RKO (cell line): ENCODE measurements at places on chromosomes 7 and 10.

GRCh38 chr7:95690367-95690947 lies 81.9 kb upstream of the DYNC1I1 start:
- peak; percentile 74 for DNase-seq

DNA sequence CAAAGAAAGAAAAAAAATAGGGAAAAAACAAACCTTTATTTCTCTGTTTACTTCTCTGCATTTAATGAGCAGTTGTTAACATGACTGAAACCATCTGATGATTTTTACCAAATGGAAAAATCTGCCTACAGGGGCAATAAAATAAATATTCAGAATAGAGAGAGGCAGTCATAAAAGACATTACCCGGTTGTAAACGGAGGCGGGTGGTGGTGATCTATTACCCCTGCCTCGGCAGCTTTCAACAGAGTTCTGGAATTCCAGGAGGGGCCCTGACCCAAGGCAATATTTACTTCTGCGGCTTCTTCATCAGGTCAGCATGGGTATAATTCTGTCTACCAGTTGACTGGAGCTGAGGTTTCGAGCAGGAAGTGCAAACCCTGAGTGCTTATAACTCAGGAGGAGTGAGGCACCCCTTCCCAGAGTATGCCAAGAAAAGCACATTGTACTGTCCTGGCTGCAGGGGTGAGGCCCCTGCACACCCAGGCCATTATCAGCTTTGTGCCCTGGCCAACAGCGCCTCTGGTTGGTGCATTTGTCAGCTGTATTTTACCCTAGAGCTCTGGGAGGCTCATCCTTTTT lies 8.2 kb upstream of the CXCL12 start:
- no peak for DNase-seq

DNA sequence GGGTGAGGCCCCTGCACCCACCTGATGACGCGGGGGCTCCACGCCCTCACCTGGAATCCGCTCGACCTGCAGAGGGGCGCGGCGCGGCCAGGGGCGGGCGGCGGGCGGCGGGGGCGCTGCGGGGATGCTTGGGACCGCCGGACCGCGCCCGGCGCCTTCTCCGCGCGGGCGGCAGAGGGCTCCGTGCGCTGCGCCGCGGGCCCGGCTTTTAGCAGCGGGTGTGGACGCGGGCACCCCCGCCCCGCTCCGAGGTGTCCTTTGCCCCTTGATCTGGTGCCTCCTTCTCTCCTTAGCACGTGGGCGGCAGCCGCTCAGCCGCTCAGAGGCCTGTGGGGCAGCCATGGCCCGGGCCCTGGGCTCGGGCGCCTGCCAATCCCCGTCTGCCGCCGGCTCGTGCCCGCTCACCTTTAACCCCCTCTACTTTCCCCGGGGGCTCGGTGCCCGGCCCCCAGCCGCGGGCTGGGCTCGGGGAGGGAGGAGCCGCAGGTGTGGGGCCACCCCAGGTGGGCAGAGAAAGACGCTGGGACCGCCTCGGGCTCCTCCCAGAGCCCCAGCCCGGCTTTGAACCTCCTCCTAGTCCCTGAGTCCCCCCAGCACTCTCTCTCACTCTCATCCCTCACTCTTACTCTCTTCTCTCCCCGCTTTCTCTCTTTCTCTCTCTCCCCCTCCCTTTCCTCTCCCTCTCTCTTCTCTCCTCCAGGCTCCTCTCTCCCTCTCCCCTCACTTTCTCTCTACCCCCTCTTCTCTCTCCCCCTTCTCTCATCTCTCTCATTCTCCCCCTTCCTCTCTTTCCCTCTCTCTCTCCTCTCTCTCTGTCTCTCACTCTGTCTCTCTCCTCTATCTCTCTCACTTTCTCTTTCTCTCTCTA lies 19.7 kb upstream of the VPS37D start:
- no peak for DNase-seq

DNA sequence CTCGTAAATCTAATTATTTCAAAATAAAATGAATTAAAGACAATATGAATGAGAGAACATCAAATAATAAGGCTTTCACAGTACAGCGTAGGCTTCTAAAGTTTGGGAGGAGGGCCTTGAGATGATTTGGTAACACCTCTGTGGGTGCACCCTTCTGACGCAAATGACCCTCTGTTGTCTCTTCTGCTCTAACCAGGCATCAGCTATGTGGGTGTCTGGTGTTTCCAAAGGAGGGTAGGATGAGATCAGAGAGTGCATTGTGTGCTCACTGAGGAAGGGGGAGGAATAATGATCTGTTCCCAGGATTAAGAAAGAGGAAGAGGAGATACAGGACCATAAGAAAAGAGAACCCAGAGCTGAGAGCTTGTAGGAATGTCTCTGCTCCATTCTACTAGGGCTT lies 420.4 kb downstream of the SDK1 start:
- no peak for DNase-seq

GRCh38 chr7:82678259-82678658 lies 234.7 kb upstream of the CACNA2D1 start:
- no peak for DNase-seq

GRCh38 chr7:96624954-96625353 lies 84.7 kb downstream of the SEM1 start:
- DNase-seq, result no peak

- peak; percentile 71 for DNase-seq
These were observed 901 bp upstream of the CCNY start for GRCh38 chr10:35335133-35336083.

DNA sequence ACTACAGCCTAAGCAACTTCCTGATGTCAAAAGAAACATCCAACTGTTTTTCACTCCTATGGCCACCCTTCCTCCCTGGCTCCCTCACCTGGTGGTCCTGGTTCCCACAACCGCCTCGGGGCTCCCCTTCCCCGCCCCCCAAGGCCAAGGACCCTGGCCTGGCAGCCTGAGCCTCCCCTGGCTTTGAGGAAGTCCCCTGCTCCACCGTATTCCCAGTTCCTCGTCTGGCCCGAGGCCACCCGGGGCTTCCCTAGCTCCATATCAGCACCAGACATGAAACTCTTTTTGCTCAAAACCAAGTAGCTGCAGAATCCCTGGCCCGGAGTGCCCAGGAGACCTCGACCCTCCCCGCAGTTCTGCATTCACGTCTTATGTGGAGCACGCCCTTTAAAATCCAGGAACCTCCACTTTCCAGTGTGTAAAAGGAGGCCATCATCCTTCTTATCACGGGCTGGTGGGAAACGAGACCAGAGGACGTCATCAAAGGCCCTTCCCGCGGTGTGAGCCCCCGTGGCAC lies 82.9 kb downstream of the PRKAG2 start:
- no peak for DNase-seq

DNA sequence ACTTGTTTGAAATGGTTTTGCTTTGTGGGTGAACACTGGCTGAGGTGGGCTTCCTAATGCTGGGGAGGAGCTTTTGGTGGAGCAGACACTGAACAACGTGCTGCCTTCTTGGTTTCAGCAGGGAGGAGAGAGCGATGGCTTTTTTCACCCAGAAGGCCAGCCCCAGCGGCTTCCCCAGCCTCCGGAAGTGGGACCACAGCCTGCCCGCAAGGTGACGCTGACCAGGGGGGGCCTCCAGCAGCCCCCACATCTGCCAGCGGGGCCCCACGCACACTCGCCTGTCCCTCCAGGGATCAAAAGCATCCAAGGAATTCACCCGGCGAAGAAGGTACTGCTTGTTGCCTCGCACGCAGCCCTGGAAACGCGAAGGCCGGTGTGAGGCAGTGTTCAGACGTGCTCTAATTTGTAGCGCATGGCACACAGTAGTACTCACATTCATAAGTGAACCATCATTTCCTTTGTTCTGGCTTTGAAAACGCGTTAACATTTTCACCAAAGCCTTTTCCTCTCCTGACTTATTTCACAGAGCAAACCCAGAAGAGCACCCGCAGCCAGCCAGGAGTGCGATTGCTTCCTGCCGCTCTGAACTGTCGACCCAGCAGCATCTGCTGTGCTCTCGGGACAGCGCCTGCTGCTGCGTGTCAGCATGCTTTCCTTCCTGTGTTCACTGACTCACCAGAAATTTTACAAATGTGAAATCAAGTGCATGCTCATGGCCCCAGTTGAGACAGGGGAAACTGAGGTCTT lies 48.4 kb downstream of the SHH start:
- no peak for DNase-seq

- no peak for DNase-seq
These were observed 45.7 kb downstream of the TOMM7 start for GRCh38 chr7:22776964-22777363.

DNA sequence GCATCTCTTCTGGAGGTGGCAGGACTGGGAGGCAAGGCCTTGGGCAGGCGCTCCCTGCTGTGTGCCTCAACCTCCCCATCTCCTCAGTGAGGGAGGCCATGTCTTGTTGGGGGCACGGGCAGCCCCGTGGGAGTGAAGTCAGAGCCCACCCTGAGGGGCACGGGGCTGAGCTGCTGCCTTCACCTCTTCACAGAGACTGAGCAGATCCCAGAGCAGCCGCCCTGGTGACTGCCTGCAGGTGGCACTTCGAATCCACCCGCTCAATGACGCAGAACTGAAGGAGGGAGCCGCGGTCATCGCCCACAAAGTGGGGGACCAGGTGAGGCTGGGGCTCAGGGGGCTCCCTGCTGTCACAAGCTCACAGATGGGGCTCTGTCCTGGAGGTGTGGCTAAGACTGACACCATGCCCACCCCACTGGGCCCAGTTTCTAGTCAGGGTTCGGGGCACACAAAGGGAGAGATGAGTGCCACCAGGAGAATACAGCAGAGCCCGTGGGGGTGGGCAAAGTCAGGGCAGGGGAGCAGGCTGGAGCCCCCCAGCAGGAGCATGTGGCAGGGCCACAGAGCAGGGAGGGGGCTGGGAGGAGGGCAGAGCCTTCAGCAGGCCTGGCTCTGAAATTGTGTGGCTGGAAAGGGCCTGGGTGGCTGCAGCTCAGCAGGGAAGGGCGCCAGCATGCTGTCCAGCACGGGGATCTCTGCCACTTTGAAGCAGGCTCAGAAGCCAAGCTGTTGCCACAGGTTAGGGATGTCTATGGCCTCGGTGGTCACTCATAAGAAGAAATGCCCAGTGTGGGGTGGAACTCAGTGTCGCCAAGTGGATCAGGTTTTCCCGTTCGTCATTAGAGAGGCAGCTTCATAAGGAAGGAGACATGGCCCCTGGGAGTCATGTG lies 18.8 kb upstream of the CHST12 start:
- DNase-seq, result no peak

DNA sequence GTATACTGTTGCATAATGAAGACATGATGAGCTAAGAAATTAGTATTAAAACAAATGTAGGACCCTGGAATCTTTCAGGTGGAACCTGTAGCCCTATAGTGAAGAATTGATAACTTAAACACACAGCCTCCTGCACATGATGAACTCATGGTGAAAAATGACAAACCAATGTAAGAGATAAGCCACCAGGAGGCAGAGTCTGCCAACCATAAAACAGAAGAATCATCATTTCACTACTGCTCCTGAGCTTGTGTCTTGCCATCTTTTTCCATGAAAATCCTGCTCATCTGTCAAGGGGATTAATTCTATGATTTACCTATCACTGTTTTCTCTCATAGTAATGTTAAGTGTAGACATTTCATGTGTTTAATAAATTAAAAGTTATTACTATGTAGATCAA lies 363.9 kb downstream of the MALRD1 start:
- DNase-seq, result peak; percentile 33

DNA sequence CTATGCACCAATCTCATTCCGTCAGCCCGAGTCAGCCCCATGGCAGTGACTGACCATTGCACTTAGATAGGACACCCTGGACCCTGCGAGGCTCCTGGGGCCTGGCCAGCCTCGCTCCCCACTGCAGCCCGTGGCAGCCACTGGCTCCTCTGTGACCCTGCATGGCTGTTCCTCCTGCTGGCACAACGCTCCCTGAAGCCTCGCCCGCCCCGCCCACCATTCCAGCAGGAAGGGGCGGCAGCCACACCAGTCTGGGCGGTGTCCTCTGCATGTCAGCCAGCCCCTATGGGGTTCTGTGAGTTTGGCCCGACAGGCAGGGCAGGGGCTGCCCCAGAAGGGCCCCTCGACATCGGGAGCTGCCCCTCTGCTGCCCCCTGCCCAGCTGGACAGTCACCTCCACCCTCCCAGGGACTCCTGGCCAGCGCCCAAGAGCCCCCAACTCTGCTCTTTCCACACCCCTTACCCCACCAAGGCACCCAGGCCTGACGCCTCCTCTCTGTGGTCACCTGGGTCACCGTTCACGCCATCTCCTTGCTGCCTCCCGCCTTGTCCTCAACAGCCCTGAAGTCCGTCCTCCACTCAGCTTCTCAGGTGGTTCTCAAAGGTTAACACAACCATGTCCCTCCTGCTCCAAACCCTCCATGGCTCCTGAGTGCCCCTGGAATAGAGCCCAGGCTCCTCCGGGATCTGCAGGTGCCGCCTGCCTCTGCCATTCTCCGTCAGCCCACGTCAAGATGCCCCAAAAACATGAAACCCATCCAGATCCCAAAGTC lies 103.5 kb downstream of the MICALL2 start:
- no peak for DNase-seq

DNA sequence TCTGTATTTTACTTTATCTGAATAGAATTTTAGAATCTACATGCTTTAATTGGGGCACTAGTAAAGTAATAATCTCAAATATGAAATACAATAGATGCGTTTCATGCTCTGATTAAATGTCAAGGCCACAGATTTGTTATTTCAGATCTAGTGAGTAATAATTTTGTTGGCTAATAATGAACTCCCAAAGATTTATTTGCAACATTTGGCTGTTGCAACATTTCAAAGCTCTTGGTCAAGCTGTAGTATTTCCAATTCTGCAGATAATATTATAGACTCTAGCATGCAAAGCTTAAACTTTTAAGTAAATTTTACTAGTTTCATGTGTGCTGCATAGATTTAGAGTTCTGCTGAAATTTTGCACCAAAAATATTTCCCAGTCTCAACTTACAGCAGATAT lies 16.7 kb downstream of the LRRN3 start:
- DNase-seq, result no peak

DNA sequence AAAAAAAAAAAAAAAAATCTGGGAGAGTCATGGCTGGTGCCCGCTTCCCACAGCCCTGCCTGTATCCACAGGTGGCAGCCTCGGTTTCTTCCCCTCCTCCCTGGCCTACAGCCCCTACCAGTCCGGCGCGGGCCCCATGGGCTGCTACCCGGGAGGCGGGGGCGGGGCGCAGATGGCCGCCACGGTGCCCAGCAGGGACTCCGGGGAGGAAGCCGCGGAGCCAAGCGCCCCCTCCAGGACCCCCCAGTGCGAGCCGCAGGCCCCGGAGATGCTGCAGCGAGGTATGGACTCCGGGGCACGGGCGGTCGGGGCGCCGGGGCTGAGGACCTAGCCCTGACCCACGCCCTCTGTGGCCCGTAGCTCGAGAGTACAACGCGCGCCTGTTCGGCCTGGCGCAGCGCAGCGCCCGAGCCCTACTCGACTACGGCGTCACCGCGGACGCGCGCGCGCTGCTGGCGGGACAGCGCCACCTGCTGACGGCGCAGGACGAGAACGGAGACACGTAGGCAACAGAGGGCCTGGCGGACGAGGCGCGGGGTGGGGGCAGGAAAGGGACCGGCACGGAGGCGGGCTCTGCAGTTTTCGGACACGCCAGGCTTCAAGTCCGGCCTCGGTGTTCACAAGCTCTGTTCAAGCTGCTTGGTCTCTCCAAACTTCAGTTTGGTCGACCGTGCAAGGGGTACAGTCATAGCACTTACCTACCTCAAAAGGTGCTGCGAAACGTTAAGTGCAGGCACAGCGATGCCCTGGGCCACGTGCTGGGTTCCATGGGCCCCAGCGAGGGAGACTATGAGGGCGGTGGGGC lies 3.9 kb downstream of the NFKB2 start:
- peak; percentile 91 for DNase-seq
